ENCODE measurements at places on chromosomes 12 and 14.

DNA sequence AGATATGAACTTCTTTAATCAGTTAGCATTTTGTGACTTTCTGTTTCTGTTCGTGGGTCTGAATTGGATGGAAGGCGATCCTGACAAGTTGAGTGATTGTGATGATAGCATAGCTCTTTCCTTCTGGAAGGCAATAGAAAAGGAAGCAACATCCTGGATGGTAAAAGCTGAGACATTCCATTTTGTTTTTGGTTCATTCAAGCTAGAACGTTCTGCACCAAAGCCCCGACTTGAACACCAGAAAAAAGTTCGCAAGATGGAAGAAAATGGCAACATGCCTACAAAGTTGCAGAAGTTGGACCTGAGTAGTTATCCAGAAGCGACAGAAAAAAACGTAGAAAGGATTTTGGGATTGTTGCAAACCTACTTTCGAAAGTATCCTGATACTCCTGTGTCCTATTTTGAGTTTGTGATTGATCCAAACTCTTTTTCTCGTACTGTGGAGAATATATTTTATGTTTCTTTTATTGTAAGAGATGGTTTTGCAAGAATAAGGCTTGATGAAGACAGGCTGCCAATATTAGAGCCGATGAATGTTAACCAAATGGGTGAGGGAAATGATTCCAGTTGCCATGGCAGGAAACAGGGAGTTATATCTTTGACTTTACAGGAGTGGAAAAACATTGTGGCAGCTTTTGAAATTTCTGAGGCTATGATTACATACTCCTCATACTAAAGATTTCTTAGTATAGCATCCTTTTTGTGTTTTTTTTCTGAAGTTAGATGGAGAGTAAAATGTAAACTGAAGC is 896 bp downstream of the EID3 start:
- no peak for DNase-seq

- no peak for DNase-seq
These were observed 30.3 kb downstream of the BCAT1 start for GRCh38 chr12:24918596-24918995.

- DNase-seq = no peak
These were observed 2.1 kb downstream of the RPS29 start for GRCh38 chr14:49584058-49584457.

DNA sequence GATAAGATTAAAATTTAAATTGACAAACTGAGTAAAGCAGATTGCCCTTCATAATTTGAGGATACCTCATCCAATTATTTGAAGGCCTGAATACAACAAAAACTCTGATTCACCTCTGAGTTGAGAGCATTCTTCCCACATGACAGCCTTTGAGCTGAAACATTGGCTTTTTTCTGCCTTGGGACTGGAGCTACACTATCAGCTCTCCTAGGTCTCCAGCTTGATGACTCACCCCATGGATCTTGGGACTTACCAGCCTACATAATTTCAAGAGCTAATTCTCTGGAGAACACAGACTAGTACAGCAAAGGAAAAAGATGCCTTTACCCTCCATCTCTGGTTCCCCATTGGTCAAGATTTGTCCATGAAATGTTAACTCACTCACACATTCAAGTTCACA is 555.1 kb downstream of the FOXG1 start:
- no peak for DNase-seq

DNA sequence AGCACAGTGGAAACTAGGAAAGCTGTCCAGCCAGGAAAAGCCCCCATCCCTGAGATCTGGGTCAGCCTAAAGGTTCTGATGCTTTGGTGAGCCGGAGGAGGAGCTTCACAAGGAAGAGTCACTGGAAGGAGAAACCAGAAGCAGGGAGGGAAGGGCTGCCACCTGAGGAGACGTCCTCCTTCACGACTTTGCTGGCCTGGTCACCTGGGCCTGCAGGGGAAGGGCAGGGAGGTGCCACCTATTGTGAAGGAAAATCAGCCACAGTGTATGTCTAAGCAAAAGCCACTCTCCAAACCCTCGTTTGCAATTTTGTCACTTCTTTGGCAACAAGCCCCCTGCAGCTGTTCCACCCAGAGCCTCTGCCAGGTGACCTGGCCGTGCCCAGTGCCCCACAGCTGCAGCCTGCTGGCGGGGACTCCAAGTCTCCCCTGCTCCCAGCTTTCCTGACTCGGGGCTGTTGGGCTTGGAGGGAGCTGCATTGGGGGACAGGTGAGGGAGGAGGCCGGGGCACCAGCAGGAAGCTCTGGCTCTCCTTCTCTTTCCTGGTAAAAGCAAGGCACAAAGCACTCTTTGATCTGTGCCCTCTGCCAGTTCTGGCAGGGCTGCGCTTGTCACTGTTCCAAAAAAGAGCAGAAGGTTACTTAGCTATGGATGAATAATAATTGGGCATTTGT is 120.9 kb upstream of the BCL2L14 start:
- DNase-seq = no peak

- DNase-seq = no peak
These were observed 51.6 kb downstream of the SPTB start for GRCh38 chr14:64828071-64828470.

DNA sequence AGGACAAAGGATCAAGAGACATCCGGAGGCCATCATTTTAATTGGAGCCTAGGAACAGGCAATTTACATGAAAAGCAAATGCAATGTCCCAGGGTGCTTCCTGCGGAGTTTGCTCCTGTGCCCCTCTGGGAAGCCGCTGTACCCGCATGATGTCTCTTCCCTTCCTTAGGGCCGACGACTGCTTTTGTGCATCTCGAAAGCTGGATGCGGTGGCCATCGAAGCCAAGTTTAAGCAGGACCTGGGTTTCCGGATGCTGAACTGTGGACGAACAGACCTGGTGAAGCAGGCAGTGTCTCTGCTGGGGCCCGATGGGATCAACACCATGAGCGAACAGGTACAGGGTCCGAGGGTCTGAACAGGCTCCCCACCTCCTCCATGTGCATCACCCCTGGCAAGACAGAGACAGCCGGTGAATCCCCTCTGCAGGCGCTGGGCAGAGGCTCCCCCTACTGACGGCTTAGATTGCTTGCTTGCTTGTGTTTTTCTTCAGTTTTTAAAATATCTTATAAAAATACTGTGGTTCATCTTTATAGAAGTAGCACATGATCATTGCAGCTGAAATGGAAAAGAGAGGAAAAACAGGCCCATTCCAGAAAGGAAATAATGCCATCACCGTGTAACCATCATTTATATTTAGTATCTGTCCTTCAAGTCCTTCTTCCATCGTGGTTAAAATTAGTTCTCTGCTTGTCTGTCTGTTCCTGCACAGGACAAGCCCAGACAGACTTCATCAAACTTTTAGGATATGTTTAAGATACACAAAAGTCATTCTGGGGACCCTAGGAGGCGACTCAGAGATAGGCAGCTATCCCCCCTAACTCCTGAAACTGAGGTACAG is 75.4 kb upstream of the PWP1 start:
- peak; percentile 18 for DNase-seq

- DNase-seq = no peak
These were observed 143.3 kb downstream of the APAF1 start for GRCh38 chr12:98788396-98788795.

- no peak for DNase-seq
These were observed 159.9 kb upstream of the FOXN3 start for GRCh38 chr14:89576960-89577359.

DNA sequence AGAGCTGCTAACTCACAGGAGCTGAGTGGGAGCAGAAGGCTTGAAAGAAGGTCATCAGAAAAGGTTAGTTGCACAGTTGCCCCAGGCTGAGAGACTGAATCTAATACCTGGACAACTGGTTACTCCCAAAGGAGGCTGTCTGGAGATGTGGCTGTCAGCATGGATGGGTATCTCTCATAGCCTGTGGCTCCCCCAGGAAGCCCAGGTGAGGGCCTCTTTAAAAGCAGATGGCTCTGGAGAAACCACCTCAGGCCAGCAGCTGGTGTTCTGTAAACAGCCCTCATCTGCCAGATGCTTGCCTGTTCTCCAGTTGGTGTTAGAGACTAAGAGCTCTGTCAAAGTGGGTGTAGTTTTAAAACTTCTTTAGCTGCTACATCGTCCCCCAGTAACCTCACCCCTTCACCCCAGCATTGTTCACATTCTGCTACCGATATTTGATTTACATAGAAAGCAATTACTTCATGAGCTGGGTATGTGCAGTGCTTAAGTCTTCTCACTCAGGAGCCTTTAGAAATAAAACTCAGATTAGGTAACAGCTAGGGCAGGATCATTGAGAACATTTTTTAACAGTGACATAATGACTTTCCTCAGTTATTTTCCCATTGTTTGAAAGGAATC is 25.8 kb downstream of the DACT1 start:
- no peak for DNase-seq

DNA sequence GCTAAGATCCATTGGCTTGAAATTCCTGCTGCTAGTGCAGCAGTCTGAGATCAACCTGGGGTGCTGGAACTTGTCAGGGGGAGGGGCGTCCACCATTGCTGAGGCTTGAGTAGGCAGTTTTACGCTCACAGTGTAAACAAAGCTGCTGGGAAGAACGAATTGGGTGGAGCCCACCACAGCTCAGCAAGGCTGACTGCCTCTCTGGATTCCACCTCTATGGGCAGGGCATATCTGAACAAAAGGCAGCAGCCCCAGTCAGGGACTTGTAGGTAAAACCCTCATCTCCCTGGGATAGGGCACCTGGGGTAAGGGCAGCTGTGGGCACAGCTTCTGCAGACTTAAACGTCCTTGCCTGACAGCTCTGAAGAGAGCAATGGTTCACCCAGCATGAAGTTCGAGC is 191.7 kb downstream of the ALG10B start:
- DNase-seq = no peak

GRCh38 chr12:40616383-40616915 is 75.8 kb upstream of the CNTN1 start:
- no peak for DNase-seq

DNA sequence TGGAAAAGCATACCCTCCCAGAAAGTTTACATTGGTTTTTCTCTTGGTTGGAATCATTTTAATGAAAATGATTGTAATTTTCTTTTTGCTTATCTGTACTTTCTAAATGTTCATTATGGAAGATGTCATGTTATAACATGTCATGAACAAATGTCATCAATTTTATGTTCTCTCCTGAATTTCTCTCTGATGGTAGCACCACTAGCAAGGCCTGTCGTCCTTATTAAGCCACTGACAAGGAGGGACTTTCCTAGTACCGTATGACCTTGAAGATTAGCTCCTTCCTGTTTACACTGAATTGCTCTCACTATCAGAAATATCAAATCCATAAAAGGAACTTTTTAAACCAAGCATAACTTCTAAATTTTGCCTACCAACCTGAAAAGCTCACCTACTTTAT is 99.0 kb downstream of the ESR2 start:
- no peak for DNase-seq

DNA sequence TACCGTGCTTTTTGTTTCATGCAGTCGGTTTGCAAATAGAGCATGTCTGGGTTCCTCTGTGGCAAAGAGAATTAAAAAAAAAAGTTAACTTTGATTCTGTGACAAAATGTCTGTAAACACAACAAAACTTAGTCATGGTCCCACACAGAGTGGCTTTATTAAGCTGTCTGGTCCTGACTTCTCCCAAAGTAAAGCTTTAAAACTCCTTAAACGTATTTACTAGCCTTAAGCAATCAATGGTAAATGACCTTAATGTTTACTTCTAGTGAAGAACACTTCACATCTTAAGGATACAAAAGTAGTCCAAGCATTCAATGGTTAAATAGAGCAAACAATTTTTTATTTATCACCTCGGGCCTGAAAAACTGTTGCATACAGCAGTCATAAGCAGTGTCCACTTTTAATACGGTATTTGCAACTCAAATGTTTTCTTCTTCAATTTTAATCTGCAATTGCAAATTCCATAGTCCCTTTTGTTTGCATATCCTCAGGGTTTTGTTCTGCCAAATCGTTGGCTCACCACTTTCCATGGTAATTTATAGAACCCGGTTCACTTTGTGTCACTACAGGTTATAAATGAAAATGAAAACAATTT is 453.0 kb upstream of the MIS18BP1 start:
- no peak for DNase-seq

- peak; percentile 25 for DNase-seq
These were observed 56.1 kb upstream of the DYRK2 start for GRCh38 chr12:67592228-67593011.

GRCh38 chr14:76836029-76836630 is 9.9 kb downstream of the LRRC74A start:
- no peak for DNase-seq

DNA sequence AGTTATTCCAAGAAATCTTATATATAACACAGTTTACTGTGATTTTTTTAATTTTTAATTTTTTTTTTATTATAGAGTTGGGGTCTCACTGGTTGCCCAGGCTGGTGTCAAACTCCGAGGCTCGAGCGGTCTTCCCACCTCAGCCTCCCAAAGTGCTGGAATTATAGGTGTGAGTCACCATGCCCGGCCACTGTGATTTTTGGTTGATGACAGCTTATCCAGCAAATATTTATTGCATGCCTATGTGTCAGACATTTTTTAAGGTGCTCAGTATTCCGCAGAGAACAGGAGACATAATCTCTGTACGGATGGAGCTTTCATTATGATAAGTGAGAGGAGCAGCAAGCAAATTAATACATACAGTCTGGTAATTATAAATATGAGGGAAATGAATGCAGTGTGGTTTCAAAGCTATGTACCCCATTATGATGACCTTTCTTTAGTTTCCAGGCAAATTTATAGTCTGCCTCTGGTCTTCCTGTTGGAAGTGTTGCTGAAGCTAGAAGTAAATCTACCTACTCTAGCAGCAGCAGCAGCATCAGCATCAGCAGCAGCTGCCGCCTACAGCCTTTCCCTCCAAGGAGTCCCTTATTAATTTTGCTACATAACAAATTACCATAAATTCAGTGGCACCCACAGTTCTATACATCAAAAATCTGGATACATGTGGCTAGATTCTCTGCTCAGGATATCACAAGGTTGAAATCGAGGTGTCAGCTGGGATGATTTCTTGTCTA is 32.3 kb downstream of the FRS2 start:
- DNase-seq = no peak

DNA sequence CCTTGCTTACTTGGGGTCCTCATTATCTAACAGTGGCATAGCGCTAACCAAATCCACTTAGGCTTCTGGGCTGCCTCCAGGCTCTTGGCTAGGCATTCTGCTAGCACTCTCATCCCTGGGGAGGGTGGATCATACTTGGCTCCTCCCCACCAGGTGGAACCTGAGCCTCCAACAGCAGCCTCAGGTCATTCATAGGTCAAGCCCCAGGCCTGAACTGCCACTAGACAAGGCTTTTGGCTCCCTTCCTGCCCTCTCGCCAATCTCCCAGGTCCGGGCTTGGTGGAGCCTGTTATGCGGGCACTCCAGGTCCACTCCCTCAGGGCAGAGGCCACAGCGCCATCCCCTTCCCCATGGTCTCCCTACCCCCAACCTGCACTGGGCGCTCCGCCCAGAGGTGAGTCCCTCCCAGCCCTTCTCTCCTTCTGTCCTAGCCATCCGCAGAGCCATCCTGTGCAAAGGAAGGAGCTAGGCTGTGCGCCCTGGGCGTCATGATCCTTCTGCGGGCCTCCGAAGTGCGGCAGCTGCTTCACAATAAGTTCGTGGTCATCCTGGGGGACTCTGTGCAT is 154.9 kb upstream of the AMIGO2 start:
- no peak for DNase-seq

- no peak for DNase-seq
These were observed 7.5 kb downstream of the SLC8A3 start for GRCh38 chr14:70181276-70181675.

Data from AG09319 (cell line).